ENCODE measurements at places on chromosomes 12 and 14.
A peak's percentile ranks its signal among the peaks of the same experiment; 100 is the strongest.

GRCh38 chr14:68593806-68594536 lies 198.9 kb downstream of the ZFP36L1 start:
- H3K36me3 ChIP-seq, result no peaks in the 10 kb centered on the region
- H3K27ac ChIP-seq, result no peak overlapping the region
- no peak overlapping the region for H3K4me3 ChIP-seq
- DNase-seq, result no peak
- no peaks in the 10 kb centered on the region for H3K27me3 ChIP-seq
- H3K4me1 ChIP-seq, result no peaks in the 10 kb centered on the region

DNA sequence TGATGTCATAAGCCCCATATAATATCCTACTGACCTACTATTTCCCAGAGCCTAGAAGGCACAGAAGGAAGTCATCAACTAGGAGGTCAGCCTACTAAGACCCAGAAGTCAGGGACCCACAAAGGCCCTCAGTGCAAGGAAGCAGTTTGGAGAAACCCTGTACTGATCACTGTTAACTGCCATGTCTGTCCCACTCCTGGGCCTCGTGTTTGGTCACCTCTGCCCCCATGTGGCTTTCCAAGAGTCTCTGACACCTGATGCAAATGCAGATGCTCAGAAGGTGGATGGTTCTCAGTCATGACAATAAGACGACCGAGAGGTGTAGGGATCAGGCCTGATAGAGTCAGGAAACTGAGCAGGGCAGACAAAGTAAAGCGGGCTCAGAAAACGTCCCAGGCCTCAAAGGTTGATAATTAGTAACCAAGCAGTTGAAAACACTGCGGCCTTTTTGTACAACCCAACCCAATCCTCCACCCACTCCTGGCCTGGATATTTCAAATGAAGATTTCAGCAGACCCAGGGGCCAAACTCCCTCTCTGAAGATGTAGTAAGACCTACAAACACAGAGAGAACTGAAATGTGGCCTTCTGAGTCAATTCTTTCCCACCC lies 23.4 kb downstream of the PRKAB1 start:
- no peak overlapping the region for H3K4me3 ChIP-seq
- no peak for DNase-seq
- H3K4me1 ChIP-seq, result no peaks in the 10 kb centered on the region
- H3K36me3 ChIP-seq, result no peaks in the 10 kb centered on the region

DNA sequence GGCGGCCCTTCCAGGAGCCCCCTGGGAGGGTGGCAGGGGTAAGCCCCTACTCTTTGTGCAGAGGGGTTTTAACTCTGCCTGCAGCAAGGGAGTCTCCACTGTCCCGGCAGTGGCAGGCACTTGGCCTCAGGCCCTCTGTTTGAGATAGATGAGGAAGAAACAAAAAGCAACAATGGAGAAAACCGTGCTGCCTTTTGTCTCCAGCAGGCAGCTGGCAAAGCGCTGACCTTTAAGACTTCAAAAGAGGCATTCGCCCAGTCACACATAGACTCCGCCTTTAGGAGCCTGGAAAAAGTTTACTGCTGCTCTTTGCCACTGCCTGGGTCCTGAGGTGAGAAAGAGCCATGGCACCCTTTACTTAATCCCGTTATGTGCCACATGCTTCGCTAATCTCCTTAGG lies 158.2 kb upstream of the NTF3 start:
- no peak for DNase-seq
- H3K4me3 ChIP-seq, result no peak overlapping the region
- no peaks in the 10 kb centered on the region for H3K36me3 ChIP-seq
- H3K27ac ChIP-seq, result no peak overlapping the region
- no peaks in the 10 kb centered on the region for H3K27me3 ChIP-seq

DNA sequence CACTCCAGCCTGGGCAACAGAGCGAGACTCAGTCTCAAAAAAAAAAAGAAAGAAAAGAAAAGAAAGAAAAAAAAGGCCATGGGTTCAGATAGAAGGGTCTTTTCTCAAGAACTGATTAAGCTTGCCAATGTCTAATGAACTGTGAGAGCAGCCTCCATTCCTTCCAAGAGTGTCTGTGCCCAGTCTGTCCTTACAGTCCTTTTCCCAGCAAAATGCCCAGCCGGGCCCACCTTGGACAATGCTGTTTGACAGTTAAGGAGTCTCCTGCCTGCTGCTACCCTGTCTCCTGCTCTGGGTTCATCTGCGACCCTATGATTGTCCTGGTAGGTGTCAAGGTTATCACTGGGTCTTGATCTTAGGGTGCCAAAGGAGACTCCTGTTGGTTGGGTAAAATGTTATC lies 21.4 kb downstream of the SYNE3 start:
- no peak overlapping the region for H3K4me3 ChIP-seq
- no peak for DNase-seq
- H3K27me3 ChIP-seq, result no peaks in the 10 kb centered on the region
- no peaks in the 10 kb centered on the region for H3K36me3 ChIP-seq
- peaks cover 22% of the 10 kb centered on the region for H3K4me1 ChIP-seq

GRCh38 chr14:77647853-77648252 lies 31.4 kb upstream of the SPTLC2 start:
- no peak overlapping the region for H3K4me3 ChIP-seq
- no peaks in the 10 kb centered on the region for H3K27me3 ChIP-seq
- H3K36me3 ChIP-seq, result no peaks in the 10 kb centered on the region
- no peaks in the 10 kb centered on the region for H3K4me1 ChIP-seq
- no peak for DNase-seq

DNA sequence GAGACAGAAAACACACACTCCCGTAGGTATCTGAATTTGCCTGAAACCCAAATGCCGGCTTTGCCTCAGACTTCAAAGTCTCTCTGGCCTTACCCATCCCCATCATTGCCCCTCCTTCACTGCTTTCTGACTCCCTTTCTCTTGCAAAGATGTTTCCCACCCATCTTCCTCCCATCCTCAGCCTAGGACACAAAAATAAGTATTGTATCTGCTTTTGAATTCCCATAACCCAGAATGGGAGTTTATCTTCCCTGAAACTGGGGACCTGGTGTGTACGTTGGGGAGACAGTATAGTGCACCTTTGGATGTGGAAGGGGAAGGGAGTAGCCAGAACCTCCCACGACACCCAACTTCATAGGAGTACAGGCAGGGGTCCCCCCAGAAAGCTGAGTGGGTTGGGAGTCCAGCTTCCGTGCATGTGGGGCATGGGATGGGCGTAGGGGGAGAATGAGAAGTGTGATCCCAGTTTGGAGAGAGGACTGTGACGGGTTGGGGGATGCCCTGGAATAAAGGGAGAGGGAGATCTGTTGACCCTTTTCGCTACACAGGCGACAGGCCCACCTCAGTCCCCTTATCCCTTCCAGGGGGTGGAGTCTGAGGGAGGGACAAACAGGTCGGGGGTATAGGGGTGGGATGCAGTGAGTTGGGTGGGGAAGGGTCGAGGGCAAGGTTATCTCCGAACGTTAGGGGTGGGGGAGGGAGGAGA lies 488 bp upstream of the KIF5A start:
- H3K4me3 ChIP-seq, result peak overlapping the region; percentile 59
- H3K27ac ChIP-seq, result no peak overlapping the region
- peaks cover 4% of the 10 kb centered on the region for H3K36me3 ChIP-seq
- H3K4me1 ChIP-seq, result peaks cover 16% of the 10 kb centered on the region
- H3K27me3 ChIP-seq, result no peaks in the 10 kb centered on the region
- no peak for DNase-seq

DNA sequence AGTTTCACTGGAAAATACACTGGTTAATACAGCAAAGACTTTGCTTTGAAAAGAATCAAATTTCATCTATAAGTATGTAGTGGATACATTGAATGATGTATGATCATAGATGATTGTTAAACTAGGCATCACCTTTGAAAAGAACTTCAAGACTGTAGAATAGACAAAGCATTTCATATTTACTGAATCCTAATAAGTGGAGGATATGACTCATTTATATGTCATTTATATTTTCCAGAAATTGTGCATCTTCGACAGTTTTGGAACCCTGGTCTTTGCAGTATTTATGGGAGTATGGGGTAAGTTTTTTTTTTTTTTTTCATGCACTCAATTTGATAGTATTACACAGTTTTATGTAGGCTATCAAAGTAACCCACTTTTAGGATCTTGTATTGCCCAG lies 161.9 kb downstream of the ANO6 start:
- no peak for DNase-seq
- no peak overlapping the region for H3K4me3 ChIP-seq
- H3K27ac ChIP-seq, result no peak overlapping the region
- H3K27me3 ChIP-seq, result no peaks in the 10 kb centered on the region
- no peaks in the 10 kb centered on the region for H3K36me3 ChIP-seq

DNA sequence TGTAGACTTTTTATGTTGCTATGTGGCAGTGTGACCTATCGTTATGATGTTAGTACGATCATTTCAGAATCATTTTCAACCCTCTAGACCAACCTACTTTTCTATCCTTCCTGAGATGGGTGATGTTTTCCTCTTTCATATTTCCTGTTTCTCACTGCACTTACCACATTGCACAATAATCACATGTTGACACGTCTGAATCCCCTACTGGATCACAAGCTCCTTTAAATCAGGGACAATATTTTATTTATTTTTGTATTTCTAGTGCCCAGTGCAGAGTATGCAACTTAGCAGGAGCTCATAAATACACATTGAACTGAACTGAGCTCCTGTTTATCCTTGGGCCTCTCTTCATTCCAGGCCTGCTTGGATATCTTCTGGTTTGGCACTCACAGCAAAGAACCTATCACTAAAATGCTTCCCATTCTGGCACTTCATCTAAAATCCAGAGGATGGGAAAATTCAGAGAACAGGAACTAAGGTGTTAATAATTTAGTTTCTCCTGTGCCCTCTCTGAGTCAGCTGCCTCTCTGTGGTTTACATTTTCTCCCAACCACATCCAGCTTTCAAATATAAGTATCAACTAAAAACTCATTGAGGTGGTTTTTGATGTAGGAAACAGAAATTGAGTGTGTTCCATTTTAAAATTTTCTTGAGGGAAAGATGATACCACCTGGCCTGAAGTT lies 69.4 kb upstream of the DYRK2 start:
- H3K36me3 ChIP-seq, result no peaks in the 10 kb centered on the region
- peaks cover 35% of the 10 kb centered on the region for H3K4me1 ChIP-seq
- H3K27me3 ChIP-seq, result no peaks in the 10 kb centered on the region
- H3K4me3 ChIP-seq, result peak overlapping the region; percentile 47
